Substantia nigra (tissue), 51 donors: ENCODE measurements at places on chromosomes 5 and 9.

- DNase-seq = no peak
These were observed 33.7 kb downstream of the AP3B1 start for GRCh38 chr5:78260771-78261170.

- DNase-seq = no peak
These were observed 65.5 kb upstream of the SPTLC1 start for GRCh38 chr9:92180669-92181181.

DNA sequence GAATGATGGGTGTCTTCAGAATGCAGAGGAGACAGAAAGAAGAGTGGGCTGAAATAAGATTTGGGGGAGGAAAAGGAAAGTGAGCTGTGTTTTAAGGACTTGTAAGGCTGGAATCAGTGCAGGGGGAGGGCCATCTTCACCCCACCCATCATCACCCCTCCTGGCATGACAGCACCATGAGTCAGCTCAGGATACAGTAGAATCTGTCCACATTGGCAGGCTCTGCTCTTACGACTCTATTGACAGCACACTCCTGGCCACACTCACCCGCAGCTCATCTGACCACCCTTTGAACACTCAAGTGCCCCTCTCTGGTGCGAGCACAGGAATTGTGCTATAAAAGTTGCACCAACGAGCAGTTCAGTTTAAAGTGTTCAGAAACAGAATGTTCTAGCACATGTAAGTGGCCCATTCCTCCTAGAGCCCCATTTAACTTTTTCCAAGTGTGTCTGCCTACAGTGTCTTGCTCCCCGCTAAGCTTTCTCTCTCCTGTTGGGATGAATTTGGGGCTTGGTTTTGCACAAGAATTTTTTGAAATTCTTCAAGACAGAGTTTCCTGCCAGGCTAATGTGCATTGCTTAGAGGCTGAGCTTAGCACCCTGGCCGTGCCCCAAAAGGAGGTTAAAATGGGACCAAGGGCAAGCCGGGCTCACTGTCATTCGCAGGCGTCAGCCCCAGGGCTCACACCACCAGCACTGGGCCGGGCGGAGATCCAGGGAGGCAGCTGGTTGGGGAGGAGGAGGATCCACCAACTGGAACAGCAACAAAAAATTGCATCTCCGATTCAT is 12.0 kb downstream of the ADRA1B start:
- DNase-seq = no peak

DNA sequence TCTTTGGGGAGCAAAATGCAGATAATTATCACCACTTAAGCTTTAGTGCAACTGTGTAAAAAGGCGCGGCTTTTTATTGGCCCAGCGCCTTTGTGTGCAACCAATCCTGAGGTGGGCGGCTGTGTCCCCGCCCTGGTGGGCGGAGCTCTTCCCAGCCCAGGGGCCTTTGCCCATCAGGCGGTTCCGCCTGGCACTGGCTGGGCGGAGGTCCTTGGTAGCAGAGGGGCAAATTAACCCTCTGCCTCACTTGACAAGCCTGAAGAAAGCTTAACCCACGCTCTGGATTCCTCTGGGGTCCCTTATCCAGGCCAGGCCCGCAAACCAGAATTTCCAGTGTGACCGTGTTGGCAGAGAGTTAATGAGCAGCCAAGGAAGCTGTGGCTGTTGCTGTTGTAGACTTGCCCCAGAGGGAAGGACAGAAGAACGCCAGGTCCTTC is 12.8 kb upstream of the NIPAL4 start:
- DNase-seq = no peak

GRCh38 chr5:38259062-38259808 is 876 bp downstream of the EGFLAM start:
- no peak for DNase-seq

DNA sequence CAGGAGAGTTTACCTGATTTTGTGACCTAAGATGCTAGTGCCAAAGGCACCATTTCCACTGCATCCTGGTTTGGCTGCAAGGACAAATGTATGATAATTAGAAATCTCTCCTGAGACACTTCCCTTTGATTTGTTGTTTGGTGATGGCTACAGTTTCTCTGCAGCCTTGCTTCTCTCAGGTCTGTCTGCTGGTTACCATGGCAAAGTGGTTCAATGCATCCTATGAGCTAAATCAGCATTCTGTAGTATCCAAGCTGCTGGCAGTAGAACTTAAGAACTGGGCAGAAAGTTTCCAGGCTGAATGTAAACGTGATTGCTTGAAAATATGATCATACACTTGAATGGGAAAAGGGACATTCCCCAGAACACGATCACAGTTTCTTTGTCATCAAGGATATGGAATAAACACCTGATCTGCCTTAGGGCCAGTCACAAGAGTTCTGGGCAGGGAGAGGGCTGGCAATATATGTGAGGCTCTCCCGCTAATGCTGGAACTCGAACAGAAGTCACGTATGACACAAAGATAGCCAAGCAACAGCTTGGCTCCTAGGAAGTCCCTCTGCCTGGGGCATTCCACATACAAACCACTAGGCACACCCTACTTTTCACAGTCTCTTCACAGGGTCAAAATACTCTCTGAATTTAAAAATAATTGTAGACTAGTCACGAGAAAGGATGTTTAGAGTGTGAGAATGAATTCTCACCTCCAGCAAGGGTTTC is 138.1 kb upstream of the GRAMD2B start:
- no peak for DNase-seq

DNA sequence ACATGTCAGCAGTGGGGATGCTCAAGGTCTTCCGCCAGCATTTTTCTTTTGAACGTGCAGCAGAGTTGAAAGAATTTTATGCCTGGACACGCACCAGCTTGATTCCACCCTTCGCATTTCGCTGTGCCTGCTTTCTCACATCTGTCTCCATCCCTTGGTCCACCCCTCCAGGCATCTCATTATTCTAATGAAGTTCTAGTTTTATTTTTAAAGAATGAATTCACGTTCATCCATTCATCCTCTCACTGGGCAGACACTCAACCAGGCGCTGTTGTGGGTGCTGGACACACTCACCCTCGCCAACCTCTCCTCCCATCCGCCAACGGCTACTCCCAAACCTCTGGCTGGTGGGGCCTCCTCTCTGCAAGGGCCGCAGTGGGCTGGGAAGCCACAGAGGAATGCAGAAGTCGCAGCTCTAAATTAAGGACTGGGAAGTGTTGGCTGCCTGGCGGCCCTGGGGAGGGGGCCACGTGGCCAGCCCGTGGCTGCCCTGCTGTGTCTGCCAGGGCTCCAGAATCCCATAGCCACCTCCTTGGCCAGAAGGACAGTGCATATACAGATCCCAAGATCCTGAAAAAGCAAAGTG is 6.7 kb downstream of the SUSD3 start:
- no peak for DNase-seq

GRCh38 chr9:12350775-12351174 is 342.4 kb upstream of the TYRP1 start:
- DNase-seq = no peak

GRCh38 chr5:172051643-172052339 is 45.4 kb upstream of the FBXW11 start:
- DNase-seq = no peak

DNA sequence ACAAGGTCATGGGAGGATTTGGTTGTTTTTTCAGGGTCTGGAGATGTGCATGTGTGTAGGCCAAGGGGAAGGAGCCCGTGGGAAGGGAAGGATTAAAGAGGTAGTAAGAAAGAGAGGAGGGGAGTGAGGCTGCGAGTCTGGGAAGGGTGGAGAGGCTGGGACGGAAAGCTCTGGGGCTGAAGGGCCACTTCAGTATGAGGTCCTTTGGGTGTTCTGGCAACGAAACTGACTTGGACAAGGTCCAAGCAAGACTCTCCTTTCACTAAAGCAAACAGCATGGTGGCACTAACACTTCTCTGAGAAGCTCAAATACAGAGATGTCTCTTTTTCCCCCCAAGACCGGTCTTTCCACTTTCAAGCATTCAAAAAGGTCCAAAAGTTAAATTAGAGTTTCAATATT is 394.5 kb downstream of the ARHGEF28 start:
- no peak for DNase-seq

- DNase-seq = peak; percentile 76
These were observed 21.2 kb downstream of the GSN start for GRCh38 chr9:121289026-121289771.

- DNase-seq = no peak
These were observed 62.9 kb downstream of the TMEM232 start for GRCh38 chr5:110663525-110663924.

DNA sequence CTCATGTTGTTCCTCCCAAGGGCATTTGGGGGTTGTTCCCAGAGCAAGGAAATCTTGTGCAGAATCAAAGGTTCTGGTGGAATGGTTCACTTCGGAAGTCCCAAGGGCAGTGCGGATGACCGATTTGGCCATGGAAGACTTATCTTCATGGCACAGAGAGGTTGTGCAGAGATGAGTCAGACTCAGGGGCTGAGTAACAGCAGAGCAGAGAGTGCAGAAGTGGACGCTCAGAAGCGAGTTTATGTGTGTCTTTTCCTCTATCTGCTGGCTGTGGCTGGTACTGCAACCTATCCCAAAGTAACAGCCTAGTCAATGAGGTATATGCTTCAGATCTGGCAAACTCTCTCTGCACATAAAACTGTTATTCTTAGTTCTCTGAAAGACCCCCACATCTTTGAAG is 118.1 kb downstream of the DPYSL3 start:
- DNase-seq = no peak

DNA sequence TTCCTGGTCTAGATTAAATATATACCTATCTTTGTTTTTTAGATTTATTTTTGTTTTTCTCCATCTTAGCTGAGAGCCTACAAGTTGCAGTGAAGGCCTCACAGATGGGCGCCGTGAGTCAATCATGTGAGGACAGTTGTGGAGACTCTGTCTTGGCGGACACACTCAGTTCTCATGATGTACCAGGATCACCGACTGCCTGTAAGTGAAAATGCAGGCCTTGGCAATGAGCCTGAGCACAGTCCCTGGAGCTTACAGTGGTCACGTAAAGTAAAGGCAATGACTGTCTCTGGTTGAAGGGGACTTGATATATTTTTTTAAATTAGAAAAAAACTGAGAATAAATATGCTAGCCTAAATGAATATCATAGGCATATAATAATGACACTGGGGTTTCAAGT is 271.9 kb downstream of the ARHGEF28 start:
- DNase-seq = no peak

DNA sequence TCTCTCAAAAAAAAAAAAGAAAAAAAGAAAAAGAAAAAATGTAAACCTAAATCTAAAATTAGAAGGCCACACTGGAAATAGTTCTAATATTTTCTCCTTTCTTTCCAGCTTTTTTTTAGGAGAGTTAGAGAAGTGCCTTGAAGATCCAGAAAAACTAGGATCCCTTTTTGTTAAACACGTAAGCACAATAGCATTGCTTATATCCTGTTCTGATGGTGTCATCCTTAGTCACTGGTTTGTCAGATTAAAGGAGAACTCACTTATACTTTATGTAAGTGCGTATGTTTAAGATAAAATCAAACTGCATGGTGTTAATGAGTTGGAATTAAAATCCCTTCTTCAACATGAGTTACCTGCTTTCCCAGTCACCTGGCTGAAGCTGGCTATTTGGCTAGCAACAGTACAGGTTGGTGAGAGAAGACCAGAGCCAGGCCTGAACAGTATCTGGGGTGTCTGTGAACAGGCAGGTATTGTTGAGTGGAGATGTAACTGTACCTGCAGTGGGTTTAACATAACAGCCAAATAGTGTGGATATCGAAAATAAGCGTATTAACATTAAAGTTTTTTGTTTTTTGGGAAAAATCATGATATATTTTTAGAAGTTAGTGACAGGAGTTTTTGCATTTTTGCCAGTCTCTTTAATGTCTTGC is 104.7 kb upstream of the OTULINL start:
- DNase-seq = no peak

- no peak for DNase-seq
These were observed 77.4 kb upstream of the ALDH1B1 start for GRCh38 chr9:38315085-38315595.

- DNase-seq = no peak
These were observed 57.9 kb downstream of the SHB start for GRCh38 chr9:38010918-38011704.

DNA sequence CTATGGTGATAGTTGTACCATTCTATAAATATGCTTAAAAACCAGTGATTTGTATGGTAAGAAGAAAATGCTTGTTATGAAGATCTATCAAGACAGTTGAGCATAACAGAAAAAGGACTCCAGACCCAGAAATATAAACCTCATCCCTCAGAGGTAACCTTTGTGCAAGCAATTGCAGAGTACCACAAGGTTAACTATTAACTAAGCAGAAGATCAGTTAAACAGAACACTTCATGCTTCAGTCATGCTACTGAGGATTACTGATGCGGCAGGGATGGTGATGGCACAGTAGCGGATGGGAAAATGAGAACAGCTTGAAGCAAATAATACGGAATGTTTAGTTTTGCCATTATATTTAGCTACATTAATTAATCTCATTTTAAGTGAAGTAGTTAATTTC is 45.5 kb downstream of the IARS1 start:
- DNase-seq = no peak

DNA sequence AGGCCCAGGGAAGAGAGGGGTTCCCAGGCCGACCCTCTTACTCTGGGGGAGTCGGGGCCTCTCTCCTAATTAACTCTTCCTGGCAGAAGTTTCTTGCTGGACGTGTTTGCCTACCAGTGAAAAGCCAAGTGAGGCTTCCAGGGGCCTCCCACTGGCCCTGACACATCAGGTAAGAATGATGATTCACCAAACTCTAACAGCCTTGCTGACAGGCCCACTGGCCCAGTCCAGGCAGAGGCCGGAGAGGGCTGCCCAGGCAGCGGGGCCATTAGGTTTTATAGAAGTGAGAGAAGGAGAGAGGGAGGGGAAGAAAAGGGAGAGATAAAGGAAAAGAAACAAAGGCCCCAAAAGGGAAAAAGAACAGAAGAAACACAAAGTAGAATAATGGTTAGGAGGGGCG is 50.8 kb upstream of the FOXE1 start:
- no peak for DNase-seq

DNA sequence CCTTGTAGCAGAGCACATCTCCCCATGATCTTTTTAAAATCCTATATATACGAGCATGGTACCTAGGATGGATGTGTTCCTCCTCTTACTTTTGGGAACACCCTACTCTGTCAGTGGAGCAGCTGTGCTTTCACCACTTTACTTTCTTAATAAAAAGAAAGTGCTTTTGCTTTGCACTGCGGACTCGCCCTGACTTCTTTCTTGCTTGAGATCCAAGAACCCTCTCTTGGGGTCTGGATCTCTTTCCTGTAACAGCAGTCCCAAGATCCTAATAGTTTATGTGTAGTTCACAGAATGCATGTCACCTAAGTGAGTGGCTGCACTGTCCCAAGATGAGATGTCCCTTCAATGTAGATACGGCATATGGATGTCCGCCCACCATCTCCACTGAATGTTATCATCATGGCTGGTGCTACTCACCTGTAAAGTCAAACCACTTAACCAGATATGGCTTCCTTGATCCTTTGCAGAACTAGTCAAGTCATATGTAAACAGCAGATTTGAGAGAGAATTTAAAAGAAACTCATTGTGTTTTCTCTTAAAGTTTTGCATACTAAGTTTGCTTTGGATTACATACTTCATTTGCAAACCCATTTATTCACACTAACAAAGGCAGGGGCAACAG is 1.9 kb downstream of the FGF1 start:
- no peak for DNase-seq

DNA sequence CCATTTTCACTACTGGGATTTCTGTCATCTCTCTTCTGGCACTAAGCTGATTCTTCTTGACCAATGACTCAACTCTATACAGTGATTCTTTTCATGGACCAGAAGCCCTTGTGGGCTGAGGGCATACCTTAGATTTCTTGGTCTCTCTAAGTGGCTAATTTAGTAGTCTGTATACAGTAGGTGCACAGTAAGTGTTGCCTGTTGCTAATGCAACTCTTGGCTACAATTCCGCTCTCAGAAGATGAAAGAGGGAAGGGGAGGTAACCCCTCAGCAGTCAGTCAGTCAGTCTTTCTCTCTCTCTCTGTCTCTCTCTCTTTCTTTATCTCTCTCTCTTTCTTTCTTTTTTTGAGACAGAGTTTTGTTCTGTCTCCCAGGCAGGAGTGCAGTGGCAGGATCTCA is 115.1 kb upstream of the PANK3 start:
- no peak for DNase-seq
